CD4-positive, alpha-beta T cell treated with Interleukin-17A for 1 hour (primary cell): ENCODE measurements at places on chromosomes 6 and 20.

DNA sequence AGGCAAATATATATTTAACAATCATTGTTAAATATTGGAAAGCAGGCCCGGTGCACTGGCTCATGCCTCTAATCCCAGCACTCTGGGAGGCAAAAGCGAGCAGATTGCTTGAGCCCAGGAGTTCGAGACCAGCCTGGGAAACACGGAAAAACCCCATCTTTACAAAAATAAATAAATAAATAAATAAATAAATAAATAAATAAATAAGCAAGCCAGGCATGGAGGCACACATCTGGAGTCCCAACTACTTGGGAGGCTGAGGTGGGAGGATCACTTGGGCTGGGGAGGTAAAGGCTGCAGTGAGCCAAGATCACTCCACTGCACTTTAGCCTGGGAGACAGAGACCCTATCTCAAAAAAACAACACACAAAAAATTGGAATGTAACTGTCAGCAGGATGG is 53.7 kb downstream of the ZFP64 start:
- DNase-seq, result no peak

DNA sequence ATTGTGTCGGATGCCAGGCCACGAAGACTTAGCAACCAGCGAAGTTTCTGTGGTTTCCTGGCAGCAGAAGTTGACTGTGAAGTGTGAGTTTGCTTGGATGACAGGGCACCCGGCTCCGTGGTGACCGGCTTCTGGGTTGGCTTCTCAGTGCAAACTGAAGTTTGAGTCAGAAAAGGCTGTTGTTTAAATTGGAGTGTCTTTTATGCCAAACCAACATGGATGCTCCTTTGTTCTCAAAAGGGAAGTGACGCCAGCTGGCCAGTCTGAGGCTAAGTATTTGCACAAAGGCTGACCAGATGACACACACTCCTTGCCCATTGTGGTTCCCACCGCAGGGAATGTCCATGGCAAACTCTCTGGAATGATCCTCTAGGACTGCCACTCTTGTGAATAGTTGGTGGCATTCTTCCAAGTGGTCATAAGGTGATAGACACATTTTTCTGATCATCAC is 164.8 kb upstream of the QKI start:
- DNase-seq, result no peak

DNA sequence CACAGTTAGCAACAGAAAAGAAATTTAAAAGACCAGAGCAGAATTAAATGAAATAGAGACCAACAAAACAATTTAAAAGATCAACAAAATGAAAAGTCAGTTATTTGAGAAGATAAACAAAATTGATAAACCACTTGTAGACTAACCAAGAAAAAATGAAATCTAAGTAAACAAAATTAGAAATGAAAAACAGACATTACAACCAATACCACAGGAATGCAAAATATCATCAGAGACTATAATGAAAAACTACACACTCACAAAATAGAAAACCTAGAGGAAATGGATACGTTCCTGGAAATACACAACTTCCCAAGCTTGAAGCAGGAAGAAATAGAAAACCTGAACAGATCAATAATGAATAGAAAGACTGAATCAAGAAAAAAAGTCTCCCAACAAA is 97.8 kb downstream of the WDR27 start:
- no peak for DNase-seq

- no peak for DNase-seq
These were observed 35.1 kb upstream of the PRELID3B start for GRCh38 chr20:59077705-59078104.

DNA sequence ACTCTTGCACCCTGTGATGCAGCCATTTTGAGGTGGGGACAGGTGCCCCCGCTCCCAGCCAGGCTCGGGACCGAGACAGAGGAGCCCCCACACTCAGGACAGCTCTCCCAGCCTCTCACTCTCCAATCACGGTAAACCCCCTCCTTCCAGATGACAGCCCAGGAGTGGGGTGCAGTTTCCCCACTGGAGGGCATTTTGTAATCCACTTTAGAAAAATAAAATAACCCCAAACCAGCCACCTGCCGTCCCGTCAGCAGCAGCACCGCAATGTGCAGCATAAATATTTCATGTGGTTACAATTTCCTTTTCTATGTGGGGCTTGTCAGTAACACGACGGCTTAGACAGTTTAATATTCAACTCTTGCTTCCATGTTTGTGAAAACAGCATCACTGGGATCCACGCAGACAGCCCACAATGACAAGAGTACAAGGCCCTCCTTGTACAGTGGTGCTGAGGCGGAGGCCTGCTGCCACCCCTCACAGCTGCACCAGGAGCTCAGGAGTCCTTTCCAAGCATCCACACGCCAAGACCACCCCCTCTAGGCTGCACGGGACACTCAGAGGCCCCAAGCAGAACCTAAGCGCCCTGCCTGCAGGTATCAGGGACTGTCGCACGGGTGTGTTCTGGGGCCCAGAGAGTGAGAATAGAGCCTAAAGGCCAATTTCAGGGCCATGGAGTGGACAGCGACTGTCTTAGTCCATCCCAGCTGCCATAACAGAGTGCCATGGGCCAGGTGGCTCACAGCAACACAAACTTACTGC is 116.7 kb downstream of the JPH2 start:
- peak; percentile 62 for DNase-seq

DNA sequence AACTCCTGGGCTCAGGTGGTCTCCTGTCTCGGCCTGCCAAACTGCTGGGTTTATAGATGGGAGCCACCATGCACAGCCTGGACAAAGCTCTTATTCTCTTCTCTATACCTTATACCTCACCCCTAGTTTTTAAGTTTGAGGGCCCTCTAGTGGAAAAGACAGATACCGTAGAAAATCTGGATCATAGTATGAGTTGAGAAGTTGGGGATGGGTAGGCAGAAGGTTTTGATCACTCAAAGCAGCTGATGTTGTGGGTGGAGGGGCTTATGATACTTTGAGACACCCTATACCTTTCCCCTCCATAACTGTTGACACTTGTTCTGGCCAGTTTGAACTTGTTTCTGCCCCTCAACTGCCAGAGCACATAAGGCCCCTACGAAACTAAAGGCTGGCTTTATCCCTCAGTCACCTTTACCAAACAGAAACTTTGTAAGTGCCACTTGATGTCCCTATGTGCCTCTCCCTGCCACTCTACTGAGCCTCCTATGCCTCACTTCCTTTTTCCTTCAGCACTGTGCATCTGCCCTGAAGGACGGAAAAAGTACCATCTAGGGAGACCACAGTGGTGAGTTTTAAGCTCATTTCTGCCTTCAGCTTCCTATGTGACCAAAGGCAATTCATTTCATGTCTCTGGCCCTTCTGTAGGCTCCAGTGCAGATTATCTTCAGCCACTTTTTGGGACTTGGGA is 28.6 kb downstream of the RALY start:
- DNase-seq, result peak; percentile 53
